CD14-positive monocyte (primary cell): ENCODE measurements at places on chromosomes 12 and 14.

- no peak for DNase-seq
Observed at GRCh38 chr14:74610199-74610865, 1.7 kb downstream of the LTBP2 start.

DNA sequence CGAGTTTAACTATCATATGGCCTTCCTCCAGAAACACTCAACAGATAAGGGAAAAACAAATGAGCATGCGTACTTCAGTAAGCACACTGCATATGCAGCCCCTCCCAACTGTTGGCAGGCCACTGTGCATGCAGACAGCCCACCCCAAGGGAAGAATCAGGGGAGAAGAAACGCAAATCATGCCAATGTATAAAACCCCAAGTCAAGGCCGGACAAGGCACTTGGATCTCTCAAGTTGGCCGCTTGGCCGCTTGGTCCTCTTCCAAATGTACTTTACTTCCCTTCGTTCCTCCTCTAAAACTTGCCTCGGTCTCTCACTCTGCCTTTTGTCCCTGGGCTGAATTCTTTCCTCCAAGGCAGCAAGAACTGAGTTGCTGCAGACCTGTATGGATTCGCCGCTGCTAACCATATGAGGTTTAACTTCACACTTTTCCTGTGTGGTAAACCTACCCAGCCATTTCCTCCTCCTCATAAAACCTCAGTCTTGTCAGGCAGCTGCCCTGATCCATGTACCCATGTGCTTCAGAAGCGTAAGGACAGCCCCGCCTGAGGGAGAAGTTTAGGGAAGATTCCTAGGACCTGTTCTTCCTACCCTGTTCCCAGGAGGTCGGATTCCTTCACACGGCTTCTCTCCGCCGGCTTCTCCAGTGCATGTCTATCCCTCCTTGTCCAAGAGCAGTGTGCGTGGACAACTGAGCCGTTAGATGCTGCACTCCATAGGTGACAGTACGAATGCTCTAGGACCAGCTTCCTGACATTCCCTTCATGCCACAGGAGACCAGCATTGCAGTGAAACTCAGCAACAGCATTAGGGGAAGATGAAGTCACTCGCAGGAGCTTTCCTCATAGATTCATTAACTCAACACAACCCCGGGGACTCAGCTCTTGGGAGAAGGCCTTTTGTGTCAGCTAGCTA is 188.0 kb downstream of the MON2 start:
- no peak for DNase-seq

GRCh38 chr14:39857376-39858055 is 425.3 kb upstream of the FBXO33 start:
- DNase-seq = no peak

GRCh38 chr12:131640525-131640924 is 70.4 kb upstream of the SFSWAP start:
- DNase-seq = no peak

- DNase-seq = no peak
Observed at GRCh38 chr14:36028218-36028617, 148.3 kb downstream of the PTCSC3 start.

DNA sequence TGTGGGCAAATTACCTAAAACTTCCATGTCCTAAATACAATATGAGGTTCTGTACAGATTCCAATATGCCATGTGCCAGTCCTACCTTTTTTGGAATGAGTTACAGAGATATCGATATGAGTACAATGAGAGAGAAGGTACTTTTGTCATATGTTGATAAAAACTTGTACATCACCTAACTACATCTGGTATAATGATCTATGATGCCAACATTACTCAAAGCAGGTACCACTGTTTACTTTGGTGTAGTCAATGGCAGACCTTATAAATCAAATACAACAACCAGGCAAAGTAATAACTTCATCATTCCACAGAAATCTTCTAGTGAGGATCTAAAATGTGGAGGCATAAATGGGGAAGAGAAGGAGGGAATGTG is 12.7 kb downstream of the TEP1 start:
- no peak for DNase-seq

DNA sequence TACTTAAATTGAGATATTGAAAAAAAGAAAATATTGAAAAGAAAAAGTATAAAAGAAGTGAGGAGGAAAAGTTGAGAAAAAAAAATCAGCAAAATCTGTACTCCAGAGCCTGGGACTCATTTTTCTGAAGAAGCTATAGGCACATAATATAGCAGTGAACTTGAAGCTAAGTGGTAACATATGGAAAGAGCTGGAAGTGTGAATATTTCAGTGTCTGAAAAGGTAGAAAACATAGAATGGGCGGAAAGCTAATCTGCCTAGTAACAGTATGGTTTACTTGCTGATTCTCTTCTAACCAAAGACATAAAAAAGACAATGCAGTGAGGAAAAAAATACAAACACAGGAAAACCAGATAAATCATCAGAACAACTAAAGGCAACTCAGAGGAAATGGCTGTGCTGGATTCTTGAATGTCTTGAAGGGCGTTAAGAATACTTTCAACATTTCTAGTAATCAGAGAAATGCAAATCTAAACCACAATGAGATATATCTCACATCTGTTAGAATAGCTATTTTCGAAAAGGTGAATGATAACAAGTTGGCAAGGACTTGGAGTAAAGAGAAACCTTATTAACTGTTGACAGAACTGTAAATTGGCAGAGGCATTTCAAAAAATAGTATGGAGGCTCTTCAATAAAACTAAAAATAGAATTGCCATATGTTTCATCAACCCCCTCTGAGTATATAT is 784.6 kb downstream of the LRFN5 start:
- no peak for DNase-seq

DNA sequence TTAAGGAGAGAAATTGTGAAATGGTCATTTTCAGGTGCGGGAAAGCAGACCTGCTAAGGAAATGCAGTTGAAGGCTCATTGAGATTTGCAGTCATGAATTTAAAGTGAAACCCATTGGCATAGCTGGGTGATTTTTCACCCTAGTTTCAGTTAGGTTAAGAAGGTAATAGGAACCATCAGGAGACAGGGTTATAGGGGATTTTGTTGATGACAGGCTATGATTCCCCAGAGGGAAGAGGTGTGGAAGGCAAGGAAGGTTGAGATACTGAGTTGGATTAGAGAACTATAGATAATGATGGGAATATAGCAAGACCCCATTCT is 22.7 kb upstream of the BMAL2 start:
- DNase-seq = no peak

DNA sequence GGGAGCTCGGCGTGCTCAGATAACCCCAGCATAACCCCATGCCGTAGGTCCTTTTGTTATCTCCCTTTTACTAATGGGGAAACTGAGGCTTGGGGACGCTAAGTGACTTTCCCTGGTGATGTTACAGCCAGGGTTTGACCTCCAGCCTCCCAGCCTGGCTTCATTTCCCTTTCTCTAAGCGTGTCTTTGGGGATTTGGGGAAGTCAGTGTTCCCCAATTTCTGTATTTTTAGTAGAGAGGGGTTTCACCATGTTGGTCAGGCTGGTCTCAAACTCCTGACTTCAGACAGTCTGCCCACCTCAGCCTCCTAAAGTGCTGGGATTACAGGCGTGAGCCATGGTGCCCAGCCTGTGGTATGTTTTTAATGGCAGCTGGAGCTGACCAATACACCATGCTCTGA is 85.4 kb downstream of the PHETA1 start:
- no peak for DNase-seq

DNA sequence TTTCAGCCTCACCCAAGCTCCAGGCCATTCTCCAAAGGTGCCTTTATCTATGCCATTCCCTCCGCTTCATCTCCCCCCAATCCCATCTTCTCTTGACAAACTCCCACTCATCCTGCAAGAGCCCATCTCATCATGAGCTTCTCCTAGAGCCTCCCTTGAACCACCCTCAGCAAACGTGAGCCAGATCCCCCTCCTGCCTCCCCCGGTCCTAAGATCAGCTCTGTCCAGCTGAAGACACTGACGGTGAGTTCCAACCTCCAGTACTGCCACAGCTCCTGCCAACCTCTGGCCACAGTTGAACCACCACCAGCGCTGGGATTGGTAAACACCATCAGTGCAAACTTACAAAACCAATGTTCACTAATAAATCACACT is 124.6 kb downstream of the BCL11B start:
- no peak for DNase-seq

DNA sequence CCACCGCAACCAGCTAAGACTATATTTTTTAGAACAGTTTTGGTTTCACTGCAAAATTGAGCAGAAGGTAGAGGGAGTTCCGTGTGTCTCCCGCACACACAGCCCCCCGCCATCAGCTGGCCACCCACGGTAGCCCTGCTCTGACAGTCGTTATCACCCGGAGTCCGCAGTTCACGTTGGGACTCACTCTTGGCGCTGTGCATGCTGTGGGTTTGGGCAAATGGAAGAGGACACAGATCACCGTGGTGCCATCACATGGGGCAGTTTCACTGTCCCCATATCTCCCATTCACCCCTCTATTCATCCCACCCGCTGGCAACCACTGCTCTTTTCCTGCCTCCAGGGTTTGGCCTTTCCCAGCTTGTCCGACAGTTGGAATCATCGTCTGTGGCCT is 31.8 kb upstream of the ULK1 start:
- DNase-seq = no peak

DNA sequence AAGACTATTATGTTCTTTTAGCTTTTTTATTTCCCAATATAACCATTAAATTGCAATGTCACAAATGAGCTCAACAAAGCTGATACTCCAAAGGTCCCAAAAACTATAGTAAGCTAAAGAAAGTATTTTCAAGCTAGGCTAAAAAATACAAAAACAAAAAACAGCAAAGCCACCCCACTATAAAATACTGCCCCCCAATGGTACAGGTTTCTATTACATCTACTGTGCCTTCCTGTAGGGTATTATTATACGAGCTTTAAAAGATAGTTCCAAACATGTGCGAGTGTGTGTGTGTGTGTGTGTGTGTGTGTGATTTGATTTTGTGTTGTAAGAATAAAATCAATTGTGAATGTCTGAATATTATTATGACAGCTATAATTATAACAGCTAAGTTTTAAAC is 1.1 kb downstream of the IFNG start:
- no peak for DNase-seq

- DNase-seq = no peak
Observed at GRCh38 chr14:103854822-103855733, 7.7 kb upstream of the PPP1R13B start.

GRCh38 chr14:56061051-56061450 is 57.2 kb upstream of the PELI2 start:
- no peak for DNase-seq

GRCh38 chr14:94538070-94538740 is 23.0 kb upstream of the SERPINA4 start:
- DNase-seq = no peak

- no peak for DNase-seq
Observed at GRCh38 chr12:42916143-42916542, 326.6 kb upstream of the PRICKLE1 start.

- no peak for DNase-seq
Observed at GRCh38 chr12:18906395-18906794, 168.5 kb downstream of the CAPZA3 start.

DNA sequence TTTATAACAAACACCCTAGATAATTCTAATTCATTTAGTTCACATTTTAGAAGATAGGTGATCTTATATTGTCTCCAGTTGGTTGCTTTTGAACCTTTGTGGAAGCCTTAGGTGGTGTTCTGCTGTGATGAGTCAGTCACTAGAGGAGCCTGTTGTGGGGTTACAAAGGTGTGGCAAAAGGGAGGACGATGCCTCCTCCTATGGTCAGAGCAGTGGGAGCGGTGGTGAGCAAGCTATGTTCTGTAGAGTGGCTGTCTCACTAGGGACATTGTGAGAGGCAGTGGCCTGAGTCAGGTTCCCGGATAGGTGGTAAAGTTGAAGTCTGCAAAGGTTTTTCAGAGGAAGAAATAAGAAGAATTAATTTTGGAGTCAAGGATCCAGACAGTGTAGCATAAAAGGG is 71.6 kb upstream of the USP44 start:
- DNase-seq = no peak

DNA sequence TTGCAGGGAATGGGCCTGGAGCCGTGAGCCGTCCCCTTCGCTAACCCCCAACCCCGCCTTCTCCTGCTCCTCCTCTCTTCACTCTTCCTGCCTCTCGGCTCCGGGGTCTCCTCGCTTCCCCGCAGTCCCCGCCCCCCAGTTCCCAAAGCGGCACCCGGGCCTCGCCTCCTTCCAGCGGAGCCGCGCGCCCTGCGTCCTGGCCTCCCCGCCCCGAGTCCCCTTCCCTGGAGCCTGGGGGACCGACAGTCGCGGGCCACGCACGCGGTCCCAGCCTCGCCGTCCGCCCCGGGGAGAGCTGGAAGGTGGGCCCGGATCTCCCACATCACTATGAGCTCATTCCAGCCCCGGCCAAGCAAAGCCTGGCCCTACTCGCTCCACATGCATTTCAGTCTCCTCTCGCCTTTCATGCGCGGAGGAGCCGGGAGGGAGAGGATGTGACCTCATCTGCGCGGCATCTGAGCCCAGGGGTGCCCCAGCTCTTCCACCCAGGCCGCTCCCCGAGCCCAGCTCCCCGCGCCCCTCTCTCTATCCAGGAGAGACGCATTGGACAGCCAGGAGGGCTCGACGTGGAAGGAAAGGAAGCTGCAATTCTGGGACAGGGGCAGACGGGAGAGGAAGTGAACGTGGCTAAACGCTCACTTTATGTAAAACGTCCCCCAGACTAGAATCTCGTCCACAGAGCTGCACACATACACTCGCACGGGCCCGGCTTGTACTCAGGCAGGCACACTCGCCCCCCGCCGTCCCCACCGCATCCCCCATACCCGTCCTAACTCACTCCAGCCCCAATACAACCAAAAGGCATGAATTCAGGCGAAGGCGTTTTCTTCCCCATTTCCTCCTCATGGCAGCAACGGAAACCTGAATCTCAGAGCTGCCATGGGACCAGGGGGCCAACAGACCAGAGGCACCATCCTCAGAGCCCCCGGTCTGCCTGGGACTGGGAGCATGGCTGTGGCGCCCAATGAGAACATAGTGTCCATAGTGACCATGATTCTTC is 108.7 kb upstream of the CCND2 start:
- DNase-seq = peak; percentile 40

DNA sequence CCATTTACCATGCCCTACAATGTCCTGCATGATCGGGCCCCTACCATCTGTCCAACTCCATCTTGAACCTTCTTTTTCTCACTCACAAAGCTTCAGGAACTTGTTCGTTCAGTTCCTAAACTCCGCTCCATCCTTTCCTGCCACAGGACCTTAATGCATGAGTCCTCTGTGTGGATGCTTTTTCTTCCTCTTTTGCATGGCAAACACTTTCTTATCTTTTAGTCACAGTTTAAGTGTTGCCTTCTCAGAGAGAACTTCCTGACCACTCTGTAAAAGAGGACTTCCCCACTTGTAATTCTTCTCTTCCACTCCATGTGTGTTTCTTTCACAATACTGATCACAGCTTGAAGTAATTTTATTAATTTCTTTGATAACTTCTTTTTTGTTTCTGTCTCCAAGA is 54.4 kb upstream of the ETV6 start:
- peak; percentile 50 for DNase-seq

GRCh38 chr12:6073426-6073825 is 51.0 kb downstream of the VWF start:
- DNase-seq = no peak
